ENCODE measurements at places on chromosomes 12 and 14. TPM values are rescaled to one million over a fixed set of nuclear protein-coding genes. Genes with fewer than 3 reads are reported as not detected.

- peak; percentile 86 for DNase-seq
Measured at GRCh38 chr14:55440385-55440784, at the start of gene TBPL2. TBPL2 (minus strand) TSS chr14:55440616; CDS start chr14:55440449, 167 bp downstream.

Gene TAC3
- total RNA-seq, result 4.4 TPM

GRCh38 chr12:26744697-26745440 lies 88.1 kb downstream of the ITPR2 start:
- DNase-seq, result no peak

- DNase-seq, result no peak
Measured at GRCh38 chr14:71947947-71948500, 15.8 kb downstream of the RGS6 start.

Gene MYH6
- 0.13 TPM for total RNA-seq

GRCh38 chr12:39804479-39804878 lies 184.9 kb upstream of the ABCD2 start:
- no peak for DNase-seq

Gene SMIM41
- total RNA-seq, result not detected

Gene TMEM132C
- 0.22 TPM for total RNA-seq

Gene CMTM5
- not detected for total RNA-seq

Gene CLEC14A
- total RNA-seq, result not detected

Gene PRKD1
- total RNA-seq, result 2.7 TPM

DNA sequence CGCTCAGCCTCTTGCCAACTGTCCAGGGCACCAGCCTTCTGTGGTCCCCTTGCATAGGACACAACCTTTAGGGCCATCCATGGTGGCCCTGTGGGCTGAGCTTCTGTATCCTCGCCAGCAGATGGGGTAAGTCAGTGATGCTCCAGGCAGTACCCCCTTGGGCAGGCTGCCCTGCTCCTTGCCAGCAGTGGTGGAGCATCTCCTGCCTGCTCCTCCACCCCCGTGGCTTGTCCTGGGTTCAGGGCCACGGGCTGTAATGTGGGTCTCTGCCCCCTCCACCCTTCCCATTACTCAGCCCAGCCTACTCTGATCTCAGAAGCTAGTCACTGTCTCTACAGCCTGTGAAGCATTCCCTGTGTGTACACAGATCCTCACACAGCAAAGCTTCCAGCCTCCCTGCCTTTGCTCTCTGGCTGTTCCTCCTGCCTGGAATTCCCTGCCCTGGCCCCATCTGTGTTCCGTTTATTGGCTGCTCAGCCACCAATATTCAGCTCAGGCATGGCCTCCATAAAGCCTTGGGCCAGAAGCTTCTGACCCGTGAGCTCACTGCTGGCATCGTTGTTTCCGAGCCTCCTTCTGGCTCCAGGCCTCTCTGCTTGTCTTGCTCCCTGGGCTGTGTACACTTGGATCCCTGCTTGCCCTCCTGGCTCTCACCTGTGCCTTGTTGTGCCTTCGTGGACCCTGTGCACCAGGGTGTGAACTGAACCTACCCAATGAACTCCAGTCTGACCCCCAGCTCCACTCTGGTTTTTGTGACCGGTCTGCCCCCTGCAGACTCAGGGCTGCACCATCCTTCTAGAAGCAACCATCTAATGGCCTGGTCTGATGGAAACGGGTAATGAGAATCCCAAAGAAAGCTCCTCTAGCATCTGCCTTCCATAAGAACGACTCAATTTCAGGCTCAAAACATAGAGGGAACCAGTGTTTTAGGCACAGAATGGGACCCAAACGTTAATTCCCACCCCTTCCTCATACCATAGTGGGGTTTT lies 177.0 kb upstream of the PRMT8 start:
- peak; percentile 73 for DNase-seq

DNA sequence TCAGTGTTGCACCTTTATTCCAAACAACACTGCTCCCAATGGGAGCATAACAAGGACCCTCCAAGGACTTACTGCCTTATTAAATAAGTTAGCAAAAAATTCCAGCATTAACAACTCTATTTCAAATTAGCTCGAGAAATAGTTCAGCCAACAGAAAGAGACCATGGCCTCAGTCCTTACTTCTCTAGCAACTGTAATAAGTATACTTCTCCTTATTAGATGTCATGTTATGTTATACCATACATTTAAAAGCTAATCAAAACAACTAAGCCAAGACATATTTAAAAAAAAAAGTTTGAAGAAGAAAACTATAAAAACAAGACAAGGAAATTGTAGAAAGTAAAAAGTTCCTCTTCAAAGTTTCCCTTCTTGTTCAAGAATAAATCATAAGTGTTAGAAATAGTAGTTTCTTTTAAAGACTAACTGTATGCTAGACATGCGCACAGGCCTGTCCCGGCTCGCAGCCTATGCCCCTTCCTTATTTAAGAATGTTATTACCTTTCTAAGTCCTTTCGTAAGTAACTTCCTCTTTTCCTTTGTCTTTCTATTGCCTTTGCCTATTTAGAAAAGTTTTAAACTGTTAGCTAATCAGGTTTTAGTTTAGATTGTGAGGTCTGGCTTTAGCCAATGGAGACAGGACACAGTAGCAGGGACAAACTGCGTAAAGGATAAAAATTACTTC lies 68.6 kb downstream of the RESF1 start:
- DNase-seq, result no peak

Gene BDKRB1
- total RNA-seq, result not detected

Gene RHOJ
- total RNA-seq, result not detected

DNA sequence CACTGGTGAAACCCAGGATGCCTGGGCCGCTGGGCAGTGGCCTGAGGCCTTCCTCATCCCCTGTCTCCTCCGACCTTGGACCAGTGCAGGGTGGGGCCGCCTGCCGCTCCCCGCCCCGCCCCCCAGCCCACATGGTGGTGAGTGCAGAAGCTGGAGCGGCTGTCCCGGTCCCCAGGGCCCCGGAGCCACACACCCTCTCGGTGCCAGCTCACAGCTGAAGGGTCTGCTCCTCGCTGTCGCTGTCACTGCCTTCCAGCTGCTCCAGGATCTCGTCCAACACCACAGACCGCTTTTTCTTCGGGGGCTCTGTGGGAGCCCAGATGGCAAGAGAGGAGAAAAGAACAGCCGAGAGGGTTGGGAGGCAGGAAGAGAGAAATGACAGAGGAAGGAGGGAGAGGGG lies 143.1 kb downstream of the RBM19 start:
- DNase-seq, result no peak

- DNase-seq, result no peak
Measured at GRCh38 chr14:99570544-99571302, 33.3 kb downstream of the CCDC85C start.

Gene TMEM132D
- 6.1 TPM for total RNA-seq

GRCh38 chr14:68766299-68767247 lies 26.3 kb downstream of the ZFP36L1 start:
- DNase-seq, result no peak

- no peak for DNase-seq
Measured at GRCh38 chr12:4046495-4046840, 173.3 kb upstream of the PARP11 start.

Gene GCH1
- 7.7 TPM for total RNA-seq

GRCh38 chr12:57047981-57048380 lies 1.9 kb downstream of the MYO1A start:
- DNase-seq, result no peak

Gene RAD51AP1
- 55.4 TPM for total RNA-seq

GRCh38 chr14:55309761-55310365 lies 38.6 kb downstream of the FBXO34 start:
- DNase-seq, result no peak

Gene NRXN3
- 1.5 TPM for total RNA-seq

- DNase-seq, result no peak
Measured at GRCh38 chr12:118925826-118926225, 55.5 kb upstream of the SRRM4 start.

Gene ATL1
- total RNA-seq, result 3.2 TPM

- peak; percentile 74 for DNase-seq
Measured at GRCh38 chr14:70013271-70013873, 134.2 kb downstream of the SMOC1 start.

DNA sequence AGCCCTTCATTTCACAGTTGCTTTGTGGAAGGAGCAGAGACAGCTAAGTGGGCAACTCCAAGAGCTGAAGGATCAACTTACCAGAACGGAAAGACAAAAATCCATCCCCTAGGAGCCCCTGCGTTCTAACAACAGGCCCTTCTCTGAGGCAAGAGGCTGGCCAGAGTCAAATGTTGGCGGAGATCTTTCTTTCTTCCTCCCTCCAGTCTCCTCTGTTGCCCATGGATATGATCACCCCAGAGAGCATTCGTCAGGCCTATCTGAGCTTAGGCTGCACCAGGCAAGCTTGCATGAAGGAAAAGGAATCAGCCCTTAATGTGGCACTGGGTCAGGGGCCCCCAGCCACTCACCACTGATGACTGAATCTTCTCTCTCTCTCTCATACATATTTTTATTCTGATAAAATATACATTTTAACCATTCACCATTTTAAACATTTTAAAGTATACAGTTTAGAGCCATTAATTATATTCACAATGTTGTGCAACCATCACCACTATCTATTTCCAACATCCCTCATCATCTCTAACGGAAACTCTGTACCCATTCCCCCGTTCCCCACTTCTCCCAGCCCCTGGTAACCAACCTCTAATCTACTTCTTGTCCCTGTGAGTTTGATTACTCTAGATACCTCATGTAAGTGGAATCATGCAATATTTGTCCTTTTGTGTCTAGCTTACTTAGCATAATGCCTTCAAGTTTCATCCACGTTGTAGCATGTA lies 52.9 kb upstream of the CCND2 start:
- no peak for DNase-seq

Gene ZBTB39
- 30.3 TPM for total RNA-seq

DNA sequence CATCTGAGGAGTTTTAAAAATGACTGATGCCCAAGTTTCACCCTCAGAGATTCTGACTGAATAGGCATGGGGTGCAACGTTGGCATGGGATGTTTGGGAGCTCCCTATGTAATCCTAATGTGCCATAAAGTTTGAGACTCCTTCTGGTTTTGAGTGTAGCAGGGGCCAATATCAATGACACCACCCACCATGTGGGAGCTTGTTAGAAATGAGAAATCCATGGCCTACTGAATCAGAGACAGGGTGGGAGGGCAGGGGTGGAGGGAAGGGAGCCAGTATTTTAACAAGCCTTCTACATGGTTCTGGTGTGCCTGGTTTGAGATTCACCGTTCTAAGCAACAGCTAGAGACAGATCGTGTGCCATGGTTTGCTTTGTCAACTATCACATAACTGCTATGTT lies 46.1 kb downstream of the VCPKMT start:
- DNase-seq, result no peak

DNA sequence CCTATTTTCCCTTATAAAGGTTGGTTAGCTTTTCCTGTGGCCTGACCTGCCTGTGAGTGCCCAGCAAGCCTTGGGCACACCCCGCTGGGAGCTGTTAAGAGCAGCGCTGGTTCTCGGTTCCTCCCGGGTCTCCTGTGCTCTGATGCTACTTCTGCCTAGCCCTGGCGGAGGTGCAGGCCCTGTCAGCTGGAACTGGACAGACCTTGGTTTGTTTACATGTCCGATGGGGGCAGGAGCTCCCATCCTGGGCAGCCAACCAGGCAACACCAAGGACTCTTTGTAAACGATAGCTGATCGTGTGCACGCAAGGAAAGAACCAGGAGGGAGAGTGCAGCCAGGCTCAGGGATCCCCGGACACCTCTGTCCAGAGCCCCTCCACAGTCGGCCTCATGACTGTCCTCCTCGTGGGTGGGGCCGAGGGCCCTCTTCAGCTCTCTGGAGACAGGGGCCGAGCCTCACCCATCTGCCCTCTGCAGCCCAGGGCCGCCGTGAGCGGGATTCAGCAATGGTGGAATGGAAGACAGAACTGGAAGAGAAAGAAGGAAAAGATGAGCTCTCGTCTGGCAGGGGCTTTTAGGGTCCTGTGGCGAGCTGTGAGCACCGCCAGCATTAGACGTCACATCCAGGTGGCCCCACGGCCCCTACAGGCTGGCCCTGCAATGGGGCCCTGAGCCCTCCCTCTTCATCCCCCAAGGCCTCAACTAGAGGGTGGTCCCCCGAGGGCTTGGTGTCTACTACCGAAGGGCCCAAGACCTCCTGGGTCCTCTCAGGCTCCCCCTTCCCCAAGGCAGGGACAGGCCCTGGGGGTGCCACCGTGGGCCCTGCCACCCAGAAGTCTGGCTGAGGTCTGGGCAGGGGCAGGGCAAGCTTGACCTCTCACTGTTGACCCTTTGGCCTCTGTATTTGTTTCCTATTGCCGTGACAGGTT lies 12.3 kb downstream of the TNFAIP2 start:
- no peak for DNase-seq

GRCh38 chr14:96203635-96204034 lies 1.0 kb upstream of the BDKRB2 start:
- DNase-seq, result no peak

DNA sequence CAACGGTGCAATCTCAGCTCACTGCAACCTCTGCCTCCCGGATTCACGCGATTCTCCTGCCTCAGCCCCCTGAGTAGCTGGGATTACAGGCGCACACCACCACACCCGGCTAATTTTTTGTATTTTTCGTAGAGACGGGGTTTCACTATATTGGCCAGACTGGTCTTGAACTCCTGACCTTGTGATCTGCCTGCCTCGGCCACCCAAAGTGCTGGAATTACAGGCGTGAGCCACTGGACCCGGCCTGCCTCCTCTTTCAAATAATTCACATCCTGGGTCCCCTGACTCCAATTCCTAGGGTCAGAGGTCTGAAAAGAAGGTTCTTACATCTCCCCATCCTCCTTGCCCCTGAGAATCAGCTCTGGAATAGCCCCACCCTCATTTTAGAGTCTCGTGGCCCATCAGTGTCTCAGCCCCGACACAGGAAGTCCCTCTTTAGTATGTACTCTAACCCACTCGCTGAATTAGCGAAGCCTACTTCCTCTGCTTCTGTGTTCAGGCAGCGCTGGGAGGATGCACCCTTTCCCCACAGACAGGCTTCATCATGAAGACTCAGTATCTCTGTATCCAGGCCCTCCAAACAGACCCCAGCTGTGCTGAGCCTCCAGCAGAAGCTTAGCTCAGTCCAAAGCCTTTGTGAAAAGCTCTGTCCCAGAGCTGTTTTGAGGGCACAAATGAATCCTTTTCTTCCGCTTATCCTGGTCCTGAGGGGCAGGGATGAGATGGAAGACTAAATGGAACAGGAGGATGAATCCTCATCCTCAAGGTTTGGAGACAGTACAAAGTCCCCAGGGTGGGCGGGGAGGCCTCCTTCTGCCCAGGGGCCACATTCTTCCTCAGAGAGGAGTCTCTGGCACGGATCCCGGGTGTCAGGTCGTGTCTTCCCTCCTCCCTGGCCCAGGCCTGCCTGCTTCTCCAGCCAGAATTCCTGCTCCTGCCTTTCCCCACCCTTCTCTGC lies 3.5 kb downstream of the LPAR5 start:
- no peak for DNase-seq

DNA sequence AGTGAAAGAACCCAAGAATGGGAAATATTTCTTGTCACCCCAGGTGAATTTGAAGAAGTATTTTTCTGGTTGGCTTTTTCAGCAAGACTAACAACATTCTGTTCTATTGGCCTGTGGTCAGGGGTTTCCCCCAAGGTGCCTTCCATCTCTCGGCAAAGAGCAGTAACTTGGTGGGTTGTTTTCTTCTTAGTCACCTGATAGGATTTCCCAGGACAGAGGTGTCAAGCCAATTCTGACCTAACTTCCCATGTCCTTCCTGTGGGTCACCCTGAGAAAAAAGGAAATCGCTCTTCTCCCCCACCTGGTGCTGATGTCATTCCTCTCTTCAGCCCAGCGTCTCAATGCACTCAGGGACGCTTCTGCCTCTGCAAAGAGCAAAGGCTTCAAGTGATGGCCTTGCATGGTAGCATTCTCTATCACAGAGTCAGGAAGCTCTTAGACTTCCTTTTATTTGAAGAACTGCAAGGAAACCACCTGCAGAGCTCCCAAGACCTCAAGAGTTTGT lies 16.1 kb upstream of the IFNG start:
- DNase-seq, result no peak

Measured in H9 (cell line).